ENCODE measurements at places on chromosomes 6 and 20. TPM values are rescaled to one million over a fixed set of nuclear protein-coding genes. Genes with fewer than 3 reads are reported as not detected.

The GRIK2 gene
- 14.3 TPM for total RNA-seq

The ECT2L gene
- not detected for total RNA-seq

The ZNF311 gene
- total RNA-seq = 0.32 TPM

The HDGFL1 gene
- total RNA-seq = not detected

The PI16 gene
- not detected for total RNA-seq

DNA sequence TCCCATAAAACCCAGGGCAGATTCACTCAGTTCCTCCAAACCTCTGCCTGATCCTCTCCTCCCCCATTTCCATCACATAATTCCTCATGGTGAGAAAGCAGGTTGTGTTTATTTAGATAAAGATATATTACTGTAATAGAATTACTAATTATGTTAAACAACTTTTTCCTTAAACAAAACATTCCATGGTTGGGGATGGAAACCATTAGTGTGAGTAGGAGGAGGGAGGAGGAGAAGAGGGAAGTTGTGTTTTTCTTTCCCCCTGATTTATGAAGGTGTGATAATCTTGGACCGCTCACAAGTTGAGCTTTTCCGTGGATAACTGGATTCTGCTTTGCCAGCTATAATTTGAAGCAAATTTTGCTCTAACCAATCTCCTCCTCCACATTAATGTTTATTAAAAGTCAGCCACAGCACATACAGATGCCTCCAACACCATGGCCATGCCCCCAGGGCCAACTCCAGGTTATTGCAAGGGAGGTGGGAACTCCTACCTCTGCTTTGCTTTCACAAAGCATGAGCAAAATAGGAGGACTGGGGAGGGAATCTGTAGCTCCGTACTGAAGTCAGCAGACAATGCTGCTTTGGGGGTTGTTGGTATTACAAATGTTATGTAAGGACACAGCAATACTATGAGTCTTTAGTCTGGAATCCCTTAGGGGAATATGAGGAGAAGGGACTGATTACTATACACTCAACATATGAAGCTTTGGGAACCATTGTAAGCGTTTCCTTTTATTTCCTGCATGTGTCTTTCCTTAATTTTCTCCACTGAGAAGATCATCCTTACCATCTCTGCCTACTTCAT lies 542.0 kb downstream of the DHX35 start:
- DNase-seq = no peak

GRCh38 chr20:37295001-37295400 lies 5.5 kb downstream of the MANBAL start:
- peak; percentile 93 for DNase-seq

DNA sequence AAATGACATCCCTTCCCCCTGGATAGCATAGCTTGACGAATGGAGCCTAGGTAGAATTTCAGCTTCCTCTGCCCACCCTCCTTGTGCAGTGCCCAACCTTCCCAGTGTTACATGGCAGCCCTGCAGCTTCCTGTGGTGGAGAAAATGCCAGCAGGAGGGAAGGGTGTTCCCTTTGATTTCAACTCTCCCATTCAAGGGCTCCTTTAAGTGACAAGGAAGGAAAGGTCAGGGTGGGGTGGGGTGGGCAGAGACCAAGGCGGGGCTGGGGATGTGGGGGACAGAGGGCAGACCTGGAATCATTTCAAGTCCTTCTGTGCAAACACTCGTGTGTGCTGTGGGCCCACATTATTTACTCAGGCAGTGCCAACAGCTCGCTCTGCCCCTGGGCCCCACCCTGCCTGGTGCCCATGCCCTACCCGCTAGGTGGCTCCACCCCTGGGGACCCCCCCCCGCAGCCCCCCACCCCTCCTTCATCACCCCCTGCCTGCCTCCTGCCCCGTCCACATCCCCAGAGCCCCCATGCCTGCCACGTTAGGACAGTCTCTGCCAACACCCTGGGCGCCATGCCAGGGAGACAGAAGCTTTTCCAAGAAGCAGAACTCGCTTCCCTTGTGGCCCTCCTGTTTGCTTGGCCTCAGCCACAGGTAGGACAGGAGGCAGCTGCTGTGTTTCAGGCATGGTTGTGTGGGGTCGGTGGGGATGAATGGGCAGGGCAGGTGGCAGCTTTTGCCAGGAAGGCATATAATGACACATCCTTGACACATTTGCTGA lies 9.4 kb downstream of the SPDEF start:
- DNase-seq = peak; percentile 29

DNA sequence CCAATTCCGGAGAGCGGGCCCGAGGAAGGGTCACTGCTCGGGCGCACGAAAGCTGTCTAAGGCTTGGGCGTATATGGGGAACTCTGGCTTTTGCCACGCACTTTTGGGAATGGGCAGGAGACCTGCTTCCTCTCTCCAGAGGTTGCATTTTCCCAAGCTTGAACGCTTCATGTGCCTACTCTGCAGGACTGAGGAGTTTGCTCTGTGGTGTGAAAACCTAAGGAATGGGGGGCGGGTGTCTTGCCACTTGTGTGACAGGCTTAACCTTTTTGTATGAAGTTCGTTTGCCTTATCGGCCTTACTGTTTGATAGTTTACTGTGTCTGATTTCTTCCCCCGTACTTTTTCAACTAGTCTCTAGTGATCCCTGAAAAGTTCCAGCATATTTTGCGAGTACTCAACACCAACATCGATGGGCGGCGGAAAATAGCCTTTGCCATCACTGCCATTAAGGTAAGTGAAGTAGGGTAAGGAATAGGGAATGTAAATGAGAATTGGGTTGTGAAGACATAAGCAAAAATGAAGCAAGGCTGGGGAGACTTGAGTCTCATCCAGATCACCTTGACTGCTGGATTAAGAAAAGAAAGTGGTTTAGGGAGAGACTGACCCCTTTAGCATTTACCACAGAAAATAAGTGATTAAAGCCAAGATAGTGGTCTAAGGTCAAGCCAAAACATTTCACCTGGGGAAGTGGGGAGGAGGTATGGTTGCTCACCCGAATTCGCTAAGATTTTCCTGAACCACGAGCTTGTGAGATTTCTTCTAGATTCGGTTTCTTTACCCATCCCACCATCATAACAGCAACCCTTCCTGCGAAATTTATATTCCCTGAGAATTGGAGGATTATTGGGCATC lies 627 bp downstream of the RPS18 start:
- DNase-seq = no peak

- DNase-seq = no peak
Observed at GRCh38 chr6:148082044-148082443, 260.6 kb upstream of the SASH1 start.

DNA sequence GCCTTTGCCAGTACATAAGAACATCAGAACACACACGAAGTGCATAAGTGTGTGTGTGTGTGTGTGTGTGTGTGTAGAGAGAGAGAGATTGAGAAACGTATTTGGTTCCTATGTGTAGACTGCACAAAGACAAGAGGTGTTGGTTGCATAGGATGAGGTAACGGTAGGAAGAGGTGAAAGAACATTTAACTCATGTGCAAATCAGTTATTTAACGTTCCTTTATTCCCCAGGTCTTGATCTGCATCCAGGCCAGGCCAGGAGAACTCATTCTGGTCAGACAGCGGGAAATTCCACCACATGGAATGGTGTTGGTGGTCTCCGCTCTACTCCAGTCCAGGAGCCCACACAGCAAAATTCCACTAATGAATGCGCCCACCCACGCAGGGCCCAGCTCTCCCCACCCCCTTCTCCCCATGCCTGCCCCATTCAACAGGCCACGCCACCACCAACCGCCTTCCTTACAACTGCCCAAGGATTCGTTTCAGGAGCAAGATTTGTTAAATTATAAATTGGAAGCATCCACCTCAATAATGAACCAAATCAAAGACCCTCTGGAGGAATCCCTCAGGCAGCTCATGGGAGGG lies 86.8 kb downstream of the CLIC5 start:
- no peak for DNase-seq

DNA sequence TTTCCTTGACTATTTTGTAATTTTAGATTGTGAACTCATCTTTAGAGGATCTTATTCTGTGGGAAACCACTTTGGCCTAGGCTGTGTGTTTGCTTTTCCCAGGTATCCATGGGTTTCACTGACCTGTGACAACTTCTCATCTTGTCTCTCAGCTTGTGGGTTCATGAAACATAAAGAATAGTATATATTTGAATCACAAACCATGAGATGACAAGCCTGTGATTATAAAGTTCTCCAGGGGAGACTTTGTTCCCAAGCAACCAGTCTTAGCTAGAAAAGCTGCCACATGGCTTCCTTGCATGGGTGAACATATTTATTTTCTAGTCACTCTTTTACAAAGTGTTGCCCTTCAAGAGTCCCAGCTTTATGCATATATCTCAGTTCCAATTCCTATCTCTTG lies 201.9 kb downstream of the UBE3D start:
- no peak for DNase-seq

DNA sequence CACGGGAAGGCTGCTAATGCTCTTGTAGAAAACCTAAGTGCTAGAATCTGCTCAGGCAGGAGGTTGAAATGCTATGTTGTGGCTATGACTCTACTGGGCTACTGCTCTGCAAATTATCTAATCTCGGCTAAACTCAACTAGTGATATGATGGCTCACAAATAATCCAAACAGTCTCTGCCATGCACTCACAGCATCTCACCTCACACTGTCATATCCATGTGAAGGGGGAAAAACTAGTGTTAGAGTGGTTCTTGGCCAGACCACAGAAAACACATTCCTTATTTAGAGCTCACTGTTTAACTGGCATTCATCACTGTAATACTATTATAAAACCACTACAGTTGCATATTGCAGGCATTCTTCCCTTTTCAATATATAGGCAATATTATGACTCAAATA lies 81.8 kb upstream of the DST start:
- DNase-seq = no peak

GRCh38 chr6:21500314-21501020 lies 93.1 kb upstream of the SOX4 start:
- DNase-seq = peak; percentile 70

Measured in myocyte (in vitro differentiated cells).